ENCODE measurements at places on chromosomes 7 and 10.

DNA sequence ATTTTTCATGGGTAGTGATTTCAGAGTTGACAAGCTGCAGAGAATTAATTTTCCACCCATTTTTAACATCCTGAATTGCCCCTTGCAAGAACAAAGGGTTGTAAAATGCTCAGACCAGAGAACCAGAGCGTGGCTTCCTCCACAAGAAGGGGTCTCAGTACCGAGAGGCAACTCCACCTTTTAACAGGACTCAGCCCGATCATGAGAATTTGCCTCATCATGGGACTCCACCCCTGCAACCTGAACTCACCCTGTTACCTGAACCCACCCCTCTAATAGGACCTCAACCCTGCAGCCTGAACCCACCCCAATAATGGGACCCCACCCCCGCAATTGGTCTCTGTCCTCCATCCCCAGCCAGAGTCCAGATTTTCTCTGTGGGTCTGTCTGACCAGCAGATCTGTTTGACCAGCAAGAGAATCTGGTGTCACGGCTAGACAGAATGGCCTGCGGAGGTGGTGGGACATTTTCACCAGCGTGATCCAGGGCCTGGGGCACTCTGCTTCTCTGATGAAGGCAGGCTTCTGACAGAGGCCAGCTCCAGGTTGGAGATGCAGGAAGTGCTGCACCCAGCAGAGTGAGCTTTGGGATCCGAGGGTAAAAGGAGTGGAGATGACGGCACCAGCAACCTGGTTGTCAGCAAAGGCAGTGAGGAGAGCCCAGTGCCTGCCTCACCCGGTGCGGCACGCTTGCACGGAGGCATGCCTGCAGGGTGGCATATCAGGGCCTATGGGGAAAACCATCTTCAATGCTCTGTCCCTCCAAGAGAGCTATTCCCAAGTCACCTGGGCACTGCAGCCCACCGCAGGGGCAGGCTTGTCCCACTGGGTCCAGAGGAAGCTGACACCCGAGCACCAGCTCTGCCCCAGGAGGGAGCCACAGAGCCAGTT lies 136.6 kb downstream of the TCERG1L start:
- DNase-seq: no peak

GRCh38 chr7:38905056-38905759 lies 3.8 kb downstream of the VPS41 start:
- DNase-seq: no peak

DNA sequence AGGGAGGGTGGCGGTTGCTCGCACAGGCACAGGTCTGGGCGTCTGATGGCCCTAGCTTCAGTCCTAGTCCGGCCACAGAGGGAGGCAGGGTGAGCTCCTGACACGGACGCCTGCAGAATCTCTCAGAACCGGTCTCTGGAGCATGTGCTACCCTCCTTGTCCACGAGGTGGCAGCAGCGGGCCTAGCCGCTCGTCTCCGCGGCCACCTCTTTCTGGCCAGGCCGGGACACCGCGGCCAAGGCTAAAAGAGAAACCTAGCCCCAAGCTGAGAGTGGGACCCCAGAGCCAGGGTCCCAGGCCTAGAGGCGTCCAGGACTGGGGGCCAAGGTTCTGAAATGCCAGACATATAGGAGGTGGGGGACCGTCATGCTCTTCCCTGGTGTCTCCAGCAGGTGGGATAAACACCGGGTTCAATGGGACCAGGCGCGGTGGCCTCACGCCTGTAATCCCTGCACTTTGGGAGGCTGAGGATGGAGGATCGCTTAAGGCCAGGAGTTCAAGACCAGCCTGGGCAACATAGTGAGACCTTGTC lies 3.2 kb upstream of the LAT2 start:
- DNase-seq: peak; percentile 69

- no peak for DNase-seq
Observed at GRCh38 chr10:49338604-49339003, 39.6 kb downstream of the C10orf71 start.

- DNase-seq: no peak
Observed at GRCh38 chr10:13019280-13019679, 17.8 kb upstream of the CCDC3 start.

GRCh38 chr7:139354729-139355128 lies 5.0 kb upstream of the LUC7L2 start:
- DNase-seq: no peak

DNA sequence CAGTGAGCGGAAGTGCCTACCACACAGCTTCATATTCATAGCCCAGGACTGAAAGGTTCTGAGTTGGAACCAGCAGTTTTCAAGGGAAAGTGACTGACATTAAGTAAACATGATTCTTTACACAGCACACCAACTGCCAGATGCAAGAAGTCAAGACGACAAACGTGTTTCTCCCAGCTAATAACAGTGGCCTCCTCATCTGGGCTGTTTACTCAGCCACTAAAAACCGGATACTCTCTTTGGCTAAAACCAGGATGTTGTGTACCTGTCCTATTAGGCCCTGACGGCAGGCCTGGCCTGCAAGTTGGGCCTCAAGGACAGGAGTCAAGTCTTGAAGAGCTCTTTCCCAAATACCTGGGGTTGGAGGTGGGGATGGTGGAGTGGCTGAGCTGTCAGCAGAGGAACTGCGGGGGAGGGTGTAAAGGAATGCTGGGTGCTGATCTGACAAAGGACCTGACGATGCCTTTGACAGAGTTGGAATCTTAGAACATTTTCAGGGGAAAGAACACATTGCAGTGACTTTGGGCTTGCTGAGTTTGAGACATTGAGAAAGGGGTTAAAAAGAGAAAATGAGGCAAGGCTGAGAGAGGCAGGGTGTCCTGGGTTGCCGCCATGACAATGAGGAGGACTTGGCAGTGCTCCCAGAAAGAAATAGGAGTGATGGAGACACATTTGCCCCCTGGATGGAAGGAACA lies 57.7 kb downstream of the STEAP1B start:
- no peak for DNase-seq

DNA sequence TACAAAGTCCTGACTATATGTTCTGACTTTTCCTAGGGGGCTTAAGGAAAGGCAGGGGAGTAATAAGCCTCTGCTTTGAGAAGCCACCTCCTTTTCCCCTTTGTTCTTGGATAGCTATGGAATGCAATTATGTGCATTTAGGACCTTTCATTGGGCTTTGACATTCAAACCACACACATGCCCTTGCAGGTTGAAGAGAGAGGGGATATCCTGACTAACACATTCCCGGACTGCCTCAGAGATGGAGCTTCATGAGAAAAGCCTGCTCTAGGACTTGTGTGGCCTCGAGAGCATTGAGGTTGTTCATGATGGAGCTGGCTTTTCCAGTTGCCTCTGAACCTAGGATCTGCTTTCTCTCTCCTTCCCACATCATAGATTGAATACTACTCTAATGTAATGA lies 694.5 kb downstream of the LRMDA start:
- no peak for DNase-seq

GRCh38 chr7:21253740-21254687 lies 173.9 kb upstream of the SP4 start:
- no peak for DNase-seq

DNA sequence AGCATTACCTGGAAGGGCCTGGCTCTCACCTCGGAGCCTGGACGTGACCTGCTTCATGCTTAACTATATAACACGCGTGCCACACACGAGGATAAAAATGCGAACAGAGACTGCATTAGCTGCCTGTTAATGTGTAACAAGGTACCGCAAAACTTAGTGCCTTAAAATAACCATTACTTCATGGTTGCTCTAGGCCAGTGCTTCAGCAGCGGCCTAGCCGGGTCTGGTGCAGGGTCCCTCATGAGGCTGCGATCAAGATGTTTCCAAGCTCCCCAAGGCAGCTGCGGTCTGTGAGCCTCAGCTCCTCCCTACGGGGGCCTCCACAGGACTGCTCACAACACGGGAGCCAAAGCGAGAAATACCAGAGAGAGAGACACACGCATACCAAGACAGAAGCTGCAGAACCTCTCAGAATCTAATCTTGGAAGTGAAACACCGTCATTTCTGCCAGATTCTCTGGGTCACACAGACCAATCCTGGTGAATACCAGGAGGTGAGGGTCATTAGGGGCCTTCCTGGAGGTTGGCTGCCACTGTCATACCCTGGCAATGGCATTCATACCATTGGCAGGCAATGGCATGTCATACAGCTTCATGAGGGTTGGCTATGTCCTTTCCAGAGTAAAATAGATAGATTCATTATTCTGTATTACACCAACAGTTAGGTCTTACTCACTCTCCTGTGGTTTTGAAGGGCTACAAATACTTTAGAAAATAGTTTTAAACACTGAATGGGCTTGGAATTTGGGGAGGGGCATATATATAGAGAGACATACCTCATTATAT lies 94.5 kb downstream of the HIPK2 start:
- no peak for DNase-seq

GRCh38 chr7:21596801-21597200 lies 54.0 kb downstream of the DNAH11 start:
- no peak for DNase-seq

DNA sequence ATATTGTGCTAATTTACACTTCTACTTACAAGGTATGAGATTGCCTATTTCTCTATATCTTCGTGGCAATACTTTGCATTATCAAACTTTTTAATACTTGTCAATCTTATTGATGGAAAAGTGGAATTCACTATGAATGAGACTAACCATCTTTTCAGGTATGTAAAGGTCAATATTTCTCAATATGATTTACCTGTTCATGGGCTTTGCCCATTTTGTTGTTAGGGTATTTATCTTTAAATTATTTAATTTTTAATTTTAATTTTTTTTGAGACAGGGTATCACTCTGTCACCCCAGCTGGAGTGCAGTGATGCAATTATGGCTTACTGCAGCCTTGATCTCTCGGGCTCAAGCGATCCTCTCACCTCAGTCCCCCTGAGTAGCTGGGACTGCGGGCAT lies 47.8 kb upstream of the LCOR start:
- DNase-seq: no peak

- DNase-seq: no peak
Observed at GRCh38 chr10:14605231-14605925, 169.3 kb downstream of the FAM107B start.
